ENCODE measurements at places on chromosomes 7 and 10.

DNA sequence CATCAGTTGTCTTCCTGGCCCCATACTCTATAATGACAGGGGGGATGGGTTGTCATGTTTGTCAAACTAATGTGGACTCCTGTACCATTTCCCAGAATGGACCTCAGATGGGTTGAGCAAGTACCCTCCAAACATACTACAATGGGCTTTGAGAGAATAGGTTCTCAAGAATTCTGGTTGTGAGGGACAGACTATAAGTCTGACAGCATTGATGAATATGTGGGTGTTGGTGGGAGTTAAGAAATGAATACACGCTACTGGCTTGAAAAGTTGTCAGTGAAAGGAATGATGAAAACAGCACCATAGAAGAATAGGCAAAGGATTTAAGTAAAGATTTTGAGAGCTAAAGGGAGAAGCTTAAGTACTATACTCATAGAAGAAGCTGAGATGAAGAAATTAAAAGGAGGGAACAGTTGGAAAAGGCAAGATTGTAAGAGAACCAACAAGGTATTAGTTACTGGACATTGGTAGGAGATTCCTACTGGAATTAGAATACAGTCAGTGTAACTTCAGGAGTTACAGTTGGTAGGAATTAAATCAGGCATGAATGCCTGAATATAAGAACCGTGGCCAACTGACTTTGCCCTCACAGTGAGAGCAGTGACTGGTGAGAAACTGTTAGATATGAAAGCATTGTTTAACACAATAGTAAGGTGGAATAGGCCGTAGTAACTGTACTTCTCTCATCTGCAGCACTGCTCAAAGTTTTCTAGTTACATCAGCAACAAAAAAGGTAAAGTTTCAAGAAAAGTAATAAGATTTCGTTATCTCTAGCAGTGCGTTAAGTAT is 86.3 kb downstream of the LCOR start:
- DNase-seq = no peak

GRCh38 chr7:80147543-80148391 is 13.1 kb downstream of the GNAI1 start:
- DNase-seq = peak; percentile 86

DNA sequence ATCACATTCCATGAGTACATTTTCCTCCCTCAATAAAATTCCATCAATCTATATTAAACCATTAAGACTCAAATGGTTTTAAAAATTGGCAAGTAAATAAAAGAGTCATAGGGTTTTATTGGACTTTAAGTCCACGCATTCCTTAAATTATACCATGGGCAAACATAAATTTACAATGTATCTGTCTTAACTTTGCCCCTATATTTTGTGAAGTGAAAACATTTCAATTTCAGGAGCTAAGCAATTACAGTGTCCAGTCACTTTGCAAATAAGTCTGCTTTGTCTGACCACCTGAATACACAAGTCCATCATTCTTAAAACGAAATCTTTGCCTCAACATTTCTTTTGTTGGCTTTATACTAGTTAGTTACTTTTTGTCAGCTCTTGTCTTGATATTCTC is 197.5 kb upstream of the SEMA3D start:
- no peak for DNase-seq

GRCh38 chr7:2613098-2613930 is 18.5 kb upstream of the TTYH3 start:
- DNase-seq = no peak

DNA sequence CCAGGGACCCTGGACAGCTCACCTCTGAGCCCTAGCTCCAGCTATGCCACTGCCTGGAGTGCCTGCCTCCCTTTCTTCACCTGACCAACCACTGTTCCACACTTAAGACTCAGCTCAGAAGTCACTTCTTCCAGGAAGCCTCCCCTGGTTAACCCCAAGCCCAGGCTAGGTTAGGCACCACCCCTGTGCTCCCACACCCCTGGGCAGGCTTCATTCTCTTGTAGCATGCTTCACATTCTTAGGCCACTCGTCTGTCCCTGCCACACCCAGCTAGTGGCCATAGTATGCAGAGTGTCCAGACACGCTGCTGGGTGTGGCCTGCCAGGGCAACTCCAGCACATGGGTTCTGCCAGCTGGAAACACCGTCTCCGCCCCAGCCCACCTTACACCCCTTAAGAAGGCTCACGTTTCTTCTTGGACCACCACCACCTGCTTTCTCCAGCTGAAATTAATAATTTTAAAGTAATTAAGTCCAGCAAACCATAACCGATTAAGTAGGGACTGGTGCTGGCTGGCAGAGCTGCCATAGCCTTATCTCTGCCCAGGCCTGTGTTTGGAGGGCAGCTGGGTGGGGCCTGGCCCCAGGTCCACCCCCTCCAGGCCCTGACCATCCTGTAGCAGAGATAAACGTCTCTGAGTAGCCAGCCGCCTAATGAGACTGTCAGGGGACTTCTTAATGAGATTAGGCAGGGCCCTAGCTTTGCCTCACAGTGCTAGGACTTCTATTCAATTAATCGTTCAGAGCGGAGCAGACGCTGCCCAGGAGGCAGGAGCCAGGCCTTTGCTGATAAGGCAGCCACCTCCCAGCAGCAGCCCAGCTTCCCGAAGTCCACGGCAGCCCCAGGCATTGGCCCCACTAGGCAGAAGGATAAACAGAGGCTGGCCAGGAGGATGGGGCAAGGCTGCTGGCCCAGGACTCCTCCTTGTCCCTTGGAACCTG is 20.5 kb downstream of the GRID1 start:
- no peak for DNase-seq

DNA sequence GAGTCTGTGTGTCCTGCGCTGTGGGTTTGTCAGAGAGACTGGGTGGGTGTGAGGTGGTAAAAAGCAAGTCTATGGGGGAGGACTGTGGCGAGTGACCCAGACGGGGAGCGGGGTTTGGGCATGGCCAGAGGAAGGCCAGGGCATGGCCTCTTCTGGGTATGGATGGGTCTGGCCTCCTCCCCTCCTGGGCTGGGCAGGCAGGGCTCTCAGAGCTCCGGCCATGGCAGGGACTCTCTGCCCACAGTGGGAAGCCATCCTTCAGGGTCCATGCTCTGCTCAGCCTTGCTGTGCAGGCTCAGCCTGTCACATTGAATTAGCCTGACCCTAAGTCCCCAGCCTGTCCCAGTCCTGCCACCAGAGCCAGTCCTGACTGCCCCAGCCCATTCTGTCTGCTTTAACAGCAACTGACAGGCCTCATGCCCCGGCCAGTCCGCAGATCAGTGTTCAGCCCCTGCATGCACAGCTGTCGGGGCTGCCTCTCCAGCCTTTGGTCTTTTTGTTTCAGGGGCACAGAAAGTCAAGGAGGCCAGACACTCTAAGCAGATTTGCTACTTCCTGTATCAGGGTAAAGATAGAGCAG is 7.9 kb downstream of the ANTXRL start:
- no peak for DNase-seq

GRCh38 chr10:3137958-3138726 is 34.4 kb downstream of the PITRM1 start:
- DNase-seq = no peak

DNA sequence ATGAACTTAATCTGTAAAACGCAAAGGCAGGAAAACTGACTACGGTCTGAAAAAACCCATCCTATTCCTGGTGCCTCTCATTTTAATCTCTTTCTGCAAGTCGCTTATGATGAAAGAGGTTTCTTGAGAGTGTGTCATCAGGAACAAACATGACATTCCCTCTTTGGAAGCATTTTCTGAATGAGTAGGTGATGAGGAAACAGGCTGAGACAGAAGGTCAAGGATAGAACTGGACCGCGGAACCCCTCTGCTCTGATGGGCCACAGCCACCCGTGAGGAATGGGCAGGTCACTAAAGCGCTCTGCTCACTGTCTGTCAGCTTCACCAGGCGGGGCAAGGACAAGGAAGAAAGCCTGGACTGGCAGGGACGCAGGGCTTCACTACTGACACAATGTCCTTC is 28.6 kb downstream of the BEND7 start:
- DNase-seq = no peak

DNA sequence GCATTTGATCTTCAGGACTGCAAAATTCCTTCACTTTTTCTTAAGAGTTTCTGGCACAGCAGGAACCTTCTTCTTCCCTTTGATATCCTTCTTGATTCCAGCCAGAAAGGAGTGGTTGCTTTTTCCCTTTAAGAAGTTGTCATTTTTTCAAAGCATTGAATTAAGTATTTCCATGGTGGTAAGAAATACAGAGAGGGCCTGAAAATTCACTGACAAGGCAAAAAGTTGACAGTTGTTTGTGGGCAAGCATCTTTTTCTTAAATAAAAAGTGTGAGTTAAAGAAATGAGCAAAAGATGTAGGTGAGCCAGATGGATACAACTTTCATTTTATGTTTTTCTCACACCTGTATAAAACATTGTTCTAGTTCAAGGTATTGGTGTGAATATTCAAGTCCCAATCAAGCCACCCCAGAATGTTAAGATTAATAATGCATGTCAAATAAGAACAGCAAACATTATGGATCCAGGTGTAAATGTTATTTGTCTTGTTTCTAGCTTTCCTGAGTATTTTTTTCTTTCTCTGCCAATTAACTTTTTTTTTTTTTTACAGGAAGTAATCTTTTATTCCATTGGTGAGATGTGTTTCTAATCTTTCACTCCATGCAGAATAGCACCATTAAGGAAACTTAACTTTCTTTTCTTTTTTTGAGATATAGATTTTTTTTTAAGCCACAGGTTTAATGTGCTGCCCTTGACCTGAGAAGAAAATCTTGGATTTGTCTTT is 334.3 kb upstream of the SEMA3A start:
- no peak for DNase-seq

GRCh38 chr10:101493249-101493648 is 94.8 kb downstream of the POLL start:
- no peak for DNase-seq

- DNase-seq = peak; percentile 66
Observed at GRCh38 chr7:55192723-55193122, 172.4 kb upstream of the LANCL2 start.

- DNase-seq = no peak
Observed at GRCh38 chr7:35482231-35482630, 212.7 kb downstream of the HERPUD2 start.

DNA sequence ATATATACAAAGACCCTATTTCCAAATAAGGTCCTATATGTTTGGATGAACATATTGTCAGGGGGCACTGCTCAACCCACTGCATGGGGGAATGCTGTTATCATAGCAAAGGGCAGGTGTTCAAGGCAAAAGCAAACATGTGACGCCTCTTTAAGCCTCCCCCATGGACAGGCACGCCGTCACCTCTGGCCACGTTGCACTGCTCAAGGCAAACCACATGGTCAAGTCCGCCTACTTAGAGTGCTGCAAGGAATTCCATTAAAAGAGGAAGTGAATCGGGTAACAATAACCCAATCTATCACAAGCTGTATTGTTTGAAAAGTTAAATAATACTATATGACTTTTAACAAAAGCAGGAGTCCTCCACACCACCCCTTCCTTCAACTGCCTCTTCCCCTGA is 8.8 kb upstream of the CALD1 start:
- no peak for DNase-seq

DNA sequence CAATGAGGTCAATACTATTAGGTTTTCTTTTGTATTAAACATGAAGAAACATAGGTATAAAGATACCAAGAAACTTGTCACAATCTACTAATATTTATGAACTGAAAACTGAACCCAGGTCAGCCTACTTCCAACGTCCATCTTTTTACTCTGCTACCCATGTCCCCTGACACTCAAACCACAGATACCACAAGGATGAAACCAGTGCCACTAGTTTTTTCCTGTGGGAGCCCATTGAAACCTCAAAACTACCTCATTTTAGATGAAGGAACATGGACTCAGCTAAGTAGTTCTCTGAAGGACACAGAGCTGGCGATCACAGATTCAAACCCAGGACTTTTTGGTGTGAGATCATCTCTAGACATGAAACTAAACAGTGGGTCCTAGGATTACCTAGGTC is 6.8 kb downstream of the TET1 start:
- no peak for DNase-seq

GRCh38 chr10:11403116-11403515 is 208.3 kb downstream of the USP6NL start:
- no peak for DNase-seq

- no peak for DNase-seq
Observed at GRCh38 chr7:108480311-108480710, 24.1 kb upstream of the NRCAM start.

GRCh38 chr7:42833411-42833810 is 78.5 kb downstream of the C7orf25 start:
- no peak for DNase-seq

DNA sequence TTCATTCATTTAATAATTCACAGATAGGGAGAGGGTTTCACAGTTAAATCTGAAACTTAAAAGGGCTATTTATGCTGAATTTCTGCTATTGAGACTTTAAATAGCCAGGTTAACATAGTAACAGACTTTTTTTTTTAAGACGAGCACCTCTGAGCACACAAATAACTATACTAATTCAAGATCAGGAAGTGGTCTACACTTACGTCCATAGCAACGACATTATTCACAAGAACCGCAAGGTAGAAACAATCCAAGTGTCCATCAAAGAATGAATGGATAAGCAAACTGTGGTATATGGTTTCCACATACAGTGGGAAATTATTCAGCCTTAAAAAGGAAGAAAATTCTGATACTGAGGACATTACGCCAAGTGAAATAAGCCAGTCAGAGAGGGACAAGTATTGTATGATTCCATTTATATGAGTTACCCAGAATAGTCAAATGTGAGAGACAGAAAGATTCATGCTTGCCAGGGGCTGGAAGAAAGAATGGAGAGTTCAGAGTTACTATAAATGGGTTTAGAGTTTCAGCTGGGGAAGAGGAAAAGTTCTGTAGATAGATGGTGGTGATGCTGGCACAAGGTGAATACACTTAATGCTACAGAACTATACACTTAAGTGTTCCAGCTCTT is 140.3 kb upstream of the LAMB4 start:
- DNase-seq = no peak

- no peak for DNase-seq
Observed at GRCh38 chr10:121296881-121297585, 301.2 kb downstream of the FGFR2 start.

DNA sequence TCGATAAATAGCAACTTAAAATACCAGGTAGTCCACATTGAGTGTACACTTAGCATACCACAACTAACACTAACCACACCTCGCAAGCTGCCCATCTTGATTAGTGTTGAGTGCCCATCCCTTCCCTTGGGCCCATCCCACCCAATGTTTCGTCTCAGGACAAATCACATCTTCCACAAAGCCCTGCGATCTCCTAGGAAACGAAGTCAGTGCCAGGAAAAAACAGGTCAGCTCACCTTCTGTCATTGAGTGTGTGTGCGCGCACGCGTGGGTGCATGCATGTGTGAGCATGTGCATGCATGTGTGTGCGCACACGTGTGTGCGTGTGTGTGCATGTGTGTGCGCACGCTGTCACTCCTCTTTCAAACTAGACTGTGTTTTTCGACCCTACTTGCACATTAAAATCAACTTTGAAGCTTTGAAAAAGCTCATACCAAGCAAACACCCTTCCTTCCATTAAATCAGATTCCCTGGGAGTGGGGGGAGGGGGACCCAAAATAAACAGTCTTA is 48.8 kb upstream of the OPALIN start:
- no peak for DNase-seq

- DNase-seq = no peak
Observed at GRCh38 chr10:27663621-27664020, 82.0 kb downstream of the MKX start.

- DNase-seq = no peak
Observed at GRCh38 chr7:55545496-55545895, 26.8 kb downstream of the VOPP1 start.

Data from AG09309 (cell line).